ENCODE measurements at places on chromosomes 5 and 9. TPM values are rescaled to one million over a fixed set of nuclear protein-coding genes. Genes with fewer than 3 reads are reported as not detected.

The NEURL1B gene
- 0.79 TPM for total RNA-seq

The SERF1B gene
- total RNA-seq: 30.5 TPM

The NSG2 gene
- not detected for total RNA-seq

The TSSK1B gene
- total RNA-seq: not detected

The ARSI gene
- not detected for total RNA-seq

The CATSPER3 gene
- not detected for total RNA-seq

The SLC25A2 gene
- total RNA-seq: not detected

The PTPN3 gene
- total RNA-seq: 11.3 TPM

The PLPP7 gene
- not detected for total RNA-seq

The MED27 gene
- total RNA-seq: 26.7 TPM

The TMEM267 gene
- 14.9 TPM for total RNA-seq

The C9orf40 gene
- total RNA-seq: 8.0 TPM

The MAML1 gene
- total RNA-seq: 30.0 TPM

The PHYHD1 gene
- total RNA-seq: not detected

The HTR1A gene
- not detected for total RNA-seq

The AQP7 gene
- total RNA-seq: 0.21 TPM

The COL5A1 gene
- not detected for total RNA-seq

The ENTREP1 gene
- total RNA-seq: not detected

The STK10 gene
- 19.0 TPM for total RNA-seq

The APC gene
- total RNA-seq: 26.0 TPM

The PCDHGB1 gene
- 0.23 TPM for total RNA-seq

The IFNA7 gene
- total RNA-seq: not detected

The SHC3 gene
- 0.18 TPM for total RNA-seq

The WNK2 gene
- 28.6 TPM for total RNA-seq

The CTXN3 gene
- not detected for total RNA-seq

The PRUNE2 gene
- not detected for total RNA-seq

The MEGF9 gene
- total RNA-seq: 2.4 TPM

The MARVELD2 gene
- total RNA-seq: 21.8 TPM

The EPB41L4A gene
- total RNA-seq: 0.48 TPM

Data from HT-29 (cell line).